ENCODE measurements at places on chromosomes 3 and 15.

GRCh38 chr15:55835866-55836265 lies 92.9 kb upstream of the PRTG start:
- no peaks in the 10 kb centered on the region for H3K4me1 ChIP-seq
- no peak overlapping the region for H3K27ac ChIP-seq
- H3K36me3 ChIP-seq: no peaks in the 10 kb centered on the region
- DNase-seq: no peak
- H3K27me3 ChIP-seq: no peaks in the 10 kb centered on the region
- H3K4me3 ChIP-seq: no peak overlapping the region

- H3K4me3 ChIP-seq: no peak overlapping the region
- peaks cover 7% of the 10 kb centered on the region for H3K4me1 ChIP-seq
- no peak overlapping the region for H3K27ac ChIP-seq
Observed at GRCh38 chr15:66144978-66145725, 108.4 kb downstream of the MEGF11 start.

DNA sequence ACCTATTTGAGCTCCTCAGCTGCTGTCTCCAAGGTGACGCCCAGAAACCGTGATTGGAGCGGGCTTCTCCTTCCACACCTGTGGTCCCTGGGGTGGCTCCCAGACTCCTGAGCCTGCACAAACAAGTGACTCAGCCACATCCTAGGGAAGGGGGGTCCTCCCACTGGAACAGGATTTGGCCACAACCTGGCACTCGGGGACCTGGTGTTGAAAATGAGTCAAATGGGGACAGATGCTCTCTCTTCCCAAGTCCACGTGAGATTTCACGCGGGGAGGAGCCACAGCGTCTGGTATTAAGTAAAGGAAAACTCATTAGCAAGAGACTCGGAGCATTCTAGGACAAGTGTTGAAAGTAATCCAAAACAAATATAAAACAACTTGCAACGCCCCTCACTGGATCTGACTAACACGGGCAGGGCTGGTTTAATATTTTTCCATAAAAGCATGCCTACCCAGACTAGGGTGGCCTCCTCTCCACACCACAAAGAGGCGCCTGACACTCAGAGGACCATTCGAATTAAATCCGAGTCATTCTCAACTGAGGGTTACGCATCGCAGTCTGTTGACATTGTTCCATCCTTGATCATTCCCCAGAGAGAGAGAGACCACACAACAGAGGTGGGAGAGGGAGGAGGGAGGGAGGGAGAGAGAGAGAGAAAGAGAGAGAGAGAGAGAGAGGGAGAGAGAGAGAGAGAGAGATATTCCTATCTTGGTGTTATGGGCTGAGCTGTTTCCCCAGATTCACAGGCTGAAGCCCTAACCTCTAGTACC lies 74.4 kb downstream of the MGLL start:
- H3K4me3 ChIP-seq: no peak overlapping the region
- no peak for DNase-seq
- no peaks in the 10 kb centered on the region for H3K27me3 ChIP-seq

DNA sequence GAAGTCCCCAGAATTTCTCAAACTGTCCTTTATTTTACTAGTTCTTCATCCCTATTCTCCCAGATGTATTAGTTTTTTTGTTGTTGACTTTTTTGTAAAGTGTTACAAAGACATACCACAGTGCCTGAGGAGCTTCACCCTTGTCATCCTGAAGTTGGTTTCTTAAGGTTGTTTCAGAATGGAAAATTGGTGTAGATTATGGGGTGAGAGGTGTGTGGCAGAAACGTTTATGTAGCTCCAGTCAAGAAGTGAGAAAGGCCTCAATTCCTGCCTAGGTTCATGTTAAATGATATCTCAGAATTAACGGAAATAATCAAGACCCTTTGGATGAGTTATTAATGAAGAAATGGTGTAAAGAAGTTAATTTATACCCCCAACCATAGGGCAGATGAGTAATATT lies 6.8 kb downstream of the EDEM1 start:
- no peak for DNase-seq
- no peaks in the 10 kb centered on the region for H3K4me1 ChIP-seq
- H3K36me3 ChIP-seq: no peaks in the 10 kb centered on the region

- H3K27me3 ChIP-seq: no peaks in the 10 kb centered on the region
- DNase-seq: no peak
- H3K4me3 ChIP-seq: no peak overlapping the region
- no peaks in the 10 kb centered on the region for H3K36me3 ChIP-seq
- no peaks in the 10 kb centered on the region for H3K4me1 ChIP-seq
Observed at GRCh38 chr3:116886202-116886893, 176.8 kb downstream of the TUSC7 start.

DNA sequence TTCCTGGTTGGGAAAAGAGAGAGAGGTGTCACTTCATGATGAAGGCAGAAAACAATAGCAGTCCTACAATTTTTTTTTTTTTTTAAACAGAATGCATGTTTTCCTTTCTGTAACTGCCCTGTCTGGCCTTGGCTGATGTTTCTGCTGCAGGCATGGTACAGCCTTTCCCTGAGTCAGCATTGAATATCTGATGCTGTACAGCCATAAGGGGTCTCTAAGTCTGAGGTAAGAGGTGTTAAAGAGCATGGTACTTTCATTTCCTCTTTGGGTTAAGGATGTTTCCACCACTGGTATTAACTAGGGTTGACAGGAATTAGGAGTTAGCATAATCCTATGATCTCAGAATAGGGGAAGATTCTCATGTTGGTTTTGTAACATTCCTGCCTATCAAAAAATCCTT lies 147.4 kb downstream of the CHST2 start:
- H3K27ac ChIP-seq: no peak overlapping the region
- DNase-seq: no peak
- no peaks in the 10 kb centered on the region for H3K4me1 ChIP-seq
- H3K36me3 ChIP-seq: no peaks in the 10 kb centered on the region
- H3K4me3 ChIP-seq: no peak overlapping the region
